ENCODE measurements at places on chromosomes 3 and 15. TPM values are rescaled to one million over a fixed set of nuclear protein-coding genes. Genes with fewer than 3 reads are reported as not detected.
A peak's percentile ranks its signal among the peaks of the same experiment; 100 is the strongest.

CFAP100 gene
- total RNA-seq = 21.5 TPM

FETUB gene
- not detected for total RNA-seq

VIPR1 gene
- total RNA-seq = 212 TPM

GASK1A gene
- total RNA-seq = 5.9 TPM

STRA6 gene
- not detected for total RNA-seq

IQSEC1 gene
- 82.3 TPM for total RNA-seq

PRSS50 gene
- 0.41 TPM for total RNA-seq

HIGD2B gene
- not detected for total RNA-seq

LAMB2 gene
- total RNA-seq = 410 TPM

DNA sequence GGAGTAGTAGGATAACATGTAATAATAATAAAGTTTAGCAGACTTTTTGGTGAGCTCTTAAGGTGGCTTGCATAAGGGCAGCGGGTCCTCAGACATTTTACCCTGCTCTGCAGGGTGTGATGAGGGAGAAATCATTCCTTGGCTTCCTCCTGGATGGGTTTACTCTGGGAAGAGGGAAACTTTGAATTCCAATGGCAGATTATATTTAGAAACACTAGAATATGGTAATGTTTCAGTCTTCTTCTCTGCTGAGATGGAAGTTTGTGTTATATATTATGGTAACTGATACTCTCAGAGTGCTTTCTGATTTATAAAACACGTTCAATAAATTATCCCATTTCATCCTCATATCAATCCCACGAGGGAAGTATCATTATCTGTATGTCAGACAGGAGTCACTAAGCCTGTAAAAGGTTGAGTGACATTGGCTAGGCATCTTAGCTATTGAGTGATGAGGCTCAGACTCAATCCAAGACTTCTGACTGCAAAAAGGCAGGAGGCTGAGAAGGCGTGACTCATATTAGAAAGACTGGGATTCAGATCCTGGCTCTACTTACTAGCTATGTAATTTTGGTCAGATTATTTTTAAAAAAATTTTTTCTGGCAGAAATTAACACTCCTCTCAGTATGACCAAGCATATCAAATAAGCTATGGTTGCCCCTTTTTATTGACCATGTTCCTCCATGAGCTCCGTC is 19.3 kb downstream of the PDIA5 start:
- no peak overlapping the region for H3K27ac ChIP-seq

GRCh38 chr3:160112481-160112880 is 112.7 kb upstream of the C3orf80 start:
- no peak for DNase-seq
- H3K27ac ChIP-seq = no peak overlapping the region
- peaks cover 11% of the 10 kb centered on the region for H3K4me1 ChIP-seq
- no peaks in the 10 kb centered on the region for H3K27me3 ChIP-seq
- H3K4me3 ChIP-seq = no peak overlapping the region
- no peaks in the 10 kb centered on the region for H3K36me3 ChIP-seq

DNA sequence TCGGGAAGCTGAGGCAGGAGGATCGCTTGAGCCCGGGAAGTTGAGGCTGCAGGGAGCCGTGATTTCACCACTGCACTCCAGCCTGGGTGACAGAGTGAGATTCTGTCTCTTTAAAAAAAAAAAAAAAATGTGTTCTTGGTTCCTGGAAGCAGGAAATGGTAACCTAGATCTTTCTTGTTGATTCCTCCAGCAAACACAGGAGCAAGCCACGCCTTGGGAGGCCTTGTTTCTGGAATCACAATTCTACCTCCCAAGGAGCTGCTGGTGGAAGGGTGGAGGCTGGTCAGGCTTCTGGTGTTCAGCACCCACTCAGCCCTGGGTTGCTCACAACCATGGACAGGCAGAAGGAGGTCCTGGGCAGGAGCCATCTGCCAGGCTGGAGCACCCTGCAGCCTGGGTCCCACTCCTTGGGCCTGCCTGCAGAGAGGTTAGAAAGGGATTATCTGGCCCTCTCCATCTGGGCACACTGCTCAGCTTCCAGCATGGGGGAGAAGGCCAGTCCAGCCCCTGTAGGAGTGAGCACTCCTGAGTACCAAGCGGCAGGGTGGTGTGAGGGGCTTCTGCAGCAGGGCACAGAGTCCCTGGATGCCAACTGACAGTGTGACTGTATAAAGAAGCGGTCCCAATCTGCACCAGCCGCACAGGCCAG is 65.6 kb downstream of the ABTB1 start:
- peak overlapping the region; percentile 66 for H3K27ac ChIP-seq
- H3K27me3 ChIP-seq = no peaks in the 10 kb centered on the region
- DNase-seq = no peak
- H3K36me3 ChIP-seq = no peaks in the 10 kb centered on the region

- no peak overlapping the region for H3K27ac ChIP-seq
- peaks cover 9% of the 10 kb centered on the region for H3K27me3 ChIP-seq
- peaks cover 4% of the 10 kb centered on the region for H3K4me1 ChIP-seq
- no peaks in the 10 kb centered on the region for H3K36me3 ChIP-seq
- DNase-seq = no peak
These were observed 5.2 kb upstream of the CPLX3 start for GRCh38 chr15:74821091-74821789.

- DNase-seq = no peak
- no peak overlapping the region for H3K4me3 ChIP-seq
- H3K4me1 ChIP-seq = peaks cover 5% of the 10 kb centered on the region
These were observed 10.0 kb upstream of the SMCO1 start for GRCh38 chr3:196525141-196525540.

DNA sequence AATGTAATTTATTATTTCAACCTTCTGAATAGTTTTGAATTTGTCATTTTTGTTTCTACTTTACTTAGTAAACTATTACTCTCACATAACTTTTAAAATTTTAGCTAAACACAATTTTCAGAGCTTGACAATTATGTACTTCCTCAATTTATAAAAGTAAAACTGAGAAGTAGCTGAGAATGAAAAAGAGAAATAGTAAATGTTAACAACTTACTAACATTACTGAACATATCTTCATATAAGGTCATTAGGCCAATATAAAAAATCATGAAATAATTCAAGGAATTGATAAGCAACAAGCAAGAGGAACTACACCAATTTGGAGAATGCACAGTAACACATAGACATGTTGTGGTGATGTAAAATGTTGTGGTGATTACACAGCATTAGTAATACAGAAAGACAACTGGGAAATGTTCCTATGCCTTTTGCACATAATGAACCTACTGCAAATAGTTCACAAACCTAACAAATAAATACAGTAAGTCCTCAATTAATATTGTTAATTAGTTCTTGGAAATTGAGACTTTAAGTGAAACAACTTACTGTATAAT is 137.9 kb downstream of the CBLB start:
- no peaks in the 10 kb centered on the region for H3K4me1 ChIP-seq
- DNase-seq = no peak
- H3K4me3 ChIP-seq = no peak overlapping the region
- H3K27ac ChIP-seq = no peak overlapping the region
- no peaks in the 10 kb centered on the region for H3K27me3 ChIP-seq

DNA sequence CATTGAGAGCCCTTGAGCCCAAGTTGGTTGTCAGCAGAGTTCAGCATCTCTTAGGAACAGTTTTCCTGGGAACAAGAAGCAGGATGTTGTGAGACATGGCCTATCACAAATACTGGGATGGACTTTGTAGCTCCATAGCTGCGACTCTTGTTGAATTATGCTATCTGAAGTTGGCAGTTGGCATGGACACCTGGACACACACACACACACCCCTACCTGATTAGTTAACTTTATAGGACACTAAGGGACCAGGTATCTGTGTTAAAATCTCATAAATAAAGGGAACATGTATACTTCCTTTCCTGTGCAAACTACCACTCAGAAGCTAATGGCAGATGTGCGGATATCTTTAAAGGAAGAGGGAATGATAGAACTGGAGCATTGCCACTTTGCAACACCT is 10.2 kb upstream of the CHRNA7 start:
- H3K4me3 ChIP-seq = no peak overlapping the region
- H3K27ac ChIP-seq = no peak overlapping the region
- no peak for DNase-seq
- H3K27me3 ChIP-seq = peaks cover 3% of the 10 kb centered on the region
- no peaks in the 10 kb centered on the region for H3K4me1 ChIP-seq
- H3K36me3 ChIP-seq = no peaks in the 10 kb centered on the region

GRCh38 chr3:171849617-171850319 is 6.6 kb downstream of the TMEM212 start:
- H3K27ac ChIP-seq = no peak overlapping the region
- peaks cover 8% of the 10 kb centered on the region for H3K4me1 ChIP-seq
- H3K27me3 ChIP-seq = no peaks in the 10 kb centered on the region
- no peak overlapping the region for H3K4me3 ChIP-seq

DNA sequence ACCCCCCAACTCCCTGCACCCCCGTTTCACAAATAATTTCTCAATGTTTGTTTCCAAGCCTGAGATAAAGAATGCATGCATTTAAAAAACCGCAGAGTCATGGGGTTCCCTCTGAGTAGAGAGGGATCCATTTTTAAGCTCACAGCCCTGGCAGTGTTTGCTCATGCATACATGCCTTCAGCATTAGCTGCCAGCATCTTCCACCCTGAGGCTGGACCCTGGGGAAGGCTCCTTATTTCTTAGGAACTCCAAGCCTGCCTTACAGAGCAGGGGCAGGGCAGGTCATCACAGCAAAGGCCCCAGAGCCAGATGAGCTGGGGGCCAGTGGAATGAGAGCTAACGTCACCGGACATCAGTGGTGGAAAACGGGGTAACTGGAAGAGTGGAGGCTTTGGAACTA is 31.3 kb downstream of the TLE3 start:
- H3K36me3 ChIP-seq = peaks cover 98% of the 10 kb centered on the region
- no peak overlapping the region for H3K4me3 ChIP-seq
- no peak overlapping the region for H3K27ac ChIP-seq

GRCh38 chr3:27789420-27789819 is 67.3 kb upstream of the EOMES start:
- no peak overlapping the region for H3K27ac ChIP-seq
- no peaks in the 10 kb centered on the region for H3K4me1 ChIP-seq
- no peaks in the 10 kb centered on the region for H3K27me3 ChIP-seq
- DNase-seq = no peak

GRCh38 chr3:148625991-148626390 is 71.7 kb upstream of the AGTR1 start:
- no peak for DNase-seq
- H3K27me3 ChIP-seq = no peaks in the 10 kb centered on the region
- no peaks in the 10 kb centered on the region for H3K4me1 ChIP-seq
- H3K36me3 ChIP-seq = no peaks in the 10 kb centered on the region
- no peak overlapping the region for H3K4me3 ChIP-seq
- H3K27ac ChIP-seq = no peak overlapping the region

DNA sequence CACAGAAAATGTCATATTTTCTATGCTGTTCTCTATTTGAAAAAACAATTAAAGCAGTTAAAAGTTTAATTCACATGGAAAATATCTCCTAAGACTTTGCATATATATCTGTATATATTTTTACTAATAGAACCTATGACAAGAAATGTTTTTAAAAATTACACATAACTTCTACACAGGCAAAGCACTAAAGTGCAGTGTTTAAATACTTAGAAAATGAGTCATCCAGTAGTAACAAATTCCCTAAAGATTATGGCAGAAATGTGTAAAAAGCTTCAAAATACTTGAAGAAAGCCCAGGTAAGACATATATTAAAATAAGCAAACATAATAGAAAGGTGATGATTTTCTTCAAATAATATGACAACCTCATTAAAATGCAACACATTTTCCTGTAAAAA is 236.6 kb downstream of the TBC1D5 start:
- no peaks in the 10 kb centered on the region for H3K36me3 ChIP-seq
- H3K27ac ChIP-seq = no peak overlapping the region
- no peaks in the 10 kb centered on the region for H3K4me1 ChIP-seq
- no peak overlapping the region for H3K4me3 ChIP-seq
- no peak for DNase-seq
- no peaks in the 10 kb centered on the region for H3K27me3 ChIP-seq

- peaks cover 16% of the 10 kb centered on the region for H3K4me1 ChIP-seq
- peak overlapping the region; percentile 66 for H3K4me3 ChIP-seq
- no peak for DNase-seq
- no peaks in the 10 kb centered on the region for H3K27me3 ChIP-seq
- H3K36me3 ChIP-seq = peaks cover under 1% of the 10 kb centered on the region
These were observed 237 bp upstream of the ZNF662 start for GRCh38 chr3:42905740-42906069.

DNA sequence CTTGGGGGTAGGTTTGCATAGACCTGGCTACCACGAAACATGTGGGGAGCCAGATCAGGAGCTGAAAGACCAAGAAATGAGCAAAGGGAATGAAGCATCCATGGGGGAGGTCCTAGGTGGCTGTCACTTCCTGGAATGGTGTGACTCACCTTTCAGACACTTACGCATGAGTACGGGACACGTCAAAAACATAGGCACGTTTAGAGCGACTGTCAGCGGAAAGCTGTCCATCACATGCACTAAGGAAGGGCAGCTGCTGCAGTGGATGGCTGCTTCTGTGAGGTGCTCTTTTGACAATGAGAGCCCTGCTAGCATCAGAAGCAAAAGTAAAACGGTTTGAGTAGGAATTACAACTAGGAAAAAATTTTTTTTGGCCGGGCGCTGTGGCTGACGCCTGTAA is 244.6 kb upstream of the CCDC54 start:
- no peaks in the 10 kb centered on the region for H3K36me3 ChIP-seq
- H3K4me1 ChIP-seq = no peaks in the 10 kb centered on the region
- no peak overlapping the region for H3K27ac ChIP-seq
- no peak overlapping the region for H3K4me3 ChIP-seq

GRCh38 chr3:141331377-141332318 is 36.7 kb upstream of the ZBTB38 start:
- H3K4me3 ChIP-seq = no peak overlapping the region
- DNase-seq = no peak
- no peak overlapping the region for H3K27ac ChIP-seq
- no peaks in the 10 kb centered on the region for H3K36me3 ChIP-seq
- H3K4me1 ChIP-seq = peaks cover 16% of the 10 kb centered on the region

GRCh38 chr3:134794950-134795745 is at the start of gene EPHB1:
TSS of gene EPHB1 (plus strand) at chr3:134795260.
- H3K4me1 ChIP-seq = peaks cover 24% of the 10 kb centered on the region
- no peaks in the 10 kb centered on the region for H3K36me3 ChIP-seq
- peaks cover 51% of the 10 kb centered on the region for H3K27me3 ChIP-seq
- H3K4me3 ChIP-seq = peak within 1 kb of the TSS; percentile 53
- no peak within 1 kb of the TSS for H3K27ac ChIP-seq
- DNase-seq = peak; percentile 81

GRCh38 chr15:92142242-92143232 is 251.1 kb upstream of the ST8SIA2 start:
- H3K4me3 ChIP-seq = no peak overlapping the region
- H3K27ac ChIP-seq = no peak overlapping the region
- peaks cover 19% of the 10 kb centered on the region for H3K36me3 ChIP-seq
- no peaks in the 10 kb centered on the region for H3K4me1 ChIP-seq
- H3K27me3 ChIP-seq = no peaks in the 10 kb centered on the region

Measured in lower lobe of right lung (tissue), 2 donors.